Cardiac fibroblast (primary cell): ENCODE measurements at places on chromosomes 6 and 20.

DNA sequence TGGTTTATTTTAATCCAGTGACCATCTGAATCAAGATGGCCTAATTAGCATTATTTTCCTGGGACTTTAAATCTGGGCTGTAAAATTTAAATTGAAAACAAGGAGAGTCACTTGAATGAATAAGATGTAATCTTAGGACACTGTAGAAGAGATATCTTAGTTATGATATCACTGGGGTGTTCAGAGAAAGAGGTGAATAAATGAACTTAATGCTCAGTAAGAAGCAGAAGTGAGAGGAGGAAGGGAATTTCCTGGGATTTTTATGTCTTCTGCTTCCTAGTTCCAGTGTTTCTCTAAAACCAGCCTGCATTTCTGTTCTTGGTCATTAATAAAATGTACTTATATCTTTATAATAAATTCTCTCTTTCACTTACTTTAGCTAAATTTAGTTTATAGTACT, 136.8 kb upstream of the PTPRK start:
- DNase-seq = peak; percentile 20

- DNase-seq = peak; percentile 64
Measured at GRCh38 chr6:12516070-12516469, 200.5 kb upstream of the PHACTR1 start.

- no peak for DNase-seq
Measured at GRCh38 chr20:25483431-25484132, 76.1 kb downstream of the GINS1 start.

DNA sequence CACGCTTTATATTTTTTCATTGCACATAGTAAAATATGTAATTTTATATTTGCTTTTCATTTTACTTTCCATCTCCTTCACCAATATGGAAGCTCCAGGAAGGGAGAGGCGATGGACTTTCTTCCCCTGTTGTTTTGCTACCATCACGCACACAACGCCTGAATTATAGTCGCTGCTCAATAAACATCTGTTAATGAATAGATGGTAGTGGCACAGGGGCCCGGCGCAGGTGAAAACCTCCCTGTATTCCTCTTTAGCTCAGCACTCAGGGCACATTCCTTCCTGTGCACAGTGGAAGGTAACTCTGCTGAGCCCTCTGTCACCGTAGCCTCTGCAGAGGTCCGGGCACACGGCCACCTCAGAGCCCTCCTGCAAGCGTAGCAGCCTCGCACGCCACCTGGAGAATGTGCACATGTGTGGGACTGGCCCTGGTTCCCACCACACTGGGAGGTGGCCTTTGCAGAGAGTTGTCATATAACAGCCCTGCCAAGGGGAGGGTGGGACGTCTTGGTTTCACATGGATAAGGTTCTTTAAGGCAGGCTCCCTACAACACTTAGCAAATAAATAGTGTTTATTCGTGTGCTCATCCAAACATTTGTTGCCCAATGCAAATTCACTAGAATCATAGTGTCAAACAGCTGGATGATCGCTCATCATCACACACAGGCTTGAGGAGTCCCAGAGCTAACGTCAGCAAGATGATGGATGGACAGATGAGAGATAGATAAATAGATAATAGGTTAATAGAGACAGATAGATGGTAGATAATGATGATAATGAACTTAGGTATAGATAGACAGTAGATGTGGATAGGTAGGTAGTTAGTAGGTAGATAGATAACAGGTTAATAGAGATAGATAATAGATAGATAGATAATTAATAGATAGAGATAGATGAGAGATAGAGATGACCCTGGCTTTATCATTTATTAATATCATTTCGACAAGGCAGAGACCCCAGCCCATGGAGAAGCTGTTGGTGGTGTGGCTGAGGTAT, 32.3 kb upstream of the AFDN start:
- DNase-seq = no peak

GRCh38 chr6:150576651-150577226, 22.9 kb upstream of the PLEKHG1 start:
- no peak for DNase-seq

- DNase-seq = no peak
Measured at GRCh38 chr6:35443341-35444030, 8.7 kb upstream of the FANCE start.

GRCh38 chr6:170555305-170555704, 1.1 kb downstream of the TBP start:
- no peak for DNase-seq

DNA sequence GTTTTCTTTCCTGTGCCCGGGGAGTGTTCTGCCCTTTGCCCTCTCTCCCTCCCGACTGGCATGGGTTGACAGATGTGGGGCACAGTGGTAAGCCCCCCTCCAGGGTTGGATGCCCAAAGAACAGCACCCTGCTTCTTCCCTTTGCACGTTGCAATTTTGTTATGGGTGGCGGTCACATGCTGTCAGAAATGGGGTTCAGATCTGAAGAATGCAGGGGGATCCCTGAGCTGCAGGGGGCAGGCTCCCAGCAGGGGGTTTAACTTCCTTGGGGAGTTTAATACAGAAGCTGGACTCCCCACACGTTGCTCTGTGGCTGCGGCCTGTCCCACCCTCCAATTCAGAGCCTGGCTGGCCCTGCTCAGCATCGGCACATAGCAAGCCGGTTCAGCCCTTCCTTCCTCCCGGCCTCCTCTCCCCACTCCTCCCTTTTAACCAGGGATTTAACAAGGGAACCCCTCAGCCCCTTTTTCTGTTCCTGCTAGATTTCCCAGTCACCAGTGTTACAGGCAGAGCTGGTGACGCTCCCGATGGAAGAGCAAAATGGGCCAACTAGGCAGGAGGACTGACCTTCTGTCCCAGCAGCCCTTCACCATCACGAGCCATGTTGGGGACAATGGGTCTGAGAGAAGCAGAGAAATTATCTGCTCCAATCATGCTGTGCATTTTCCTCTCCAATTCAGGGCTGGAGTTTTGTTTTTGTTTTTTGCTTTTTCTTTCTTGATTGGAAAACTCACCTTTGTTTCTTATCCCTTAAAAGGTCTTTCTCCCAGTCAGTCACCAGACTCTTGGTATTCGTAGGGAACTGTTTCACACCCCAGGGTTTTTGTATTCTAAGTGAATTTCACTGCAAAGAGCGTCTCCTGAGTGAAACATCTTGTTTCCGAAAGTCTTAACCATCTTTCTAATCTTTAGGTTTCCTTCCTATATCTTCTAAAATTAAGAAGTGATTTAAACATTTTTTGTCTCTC, 6.8 kb downstream of the FOXF2 start:
- no peak for DNase-seq
